ENCODE measurements at places on chromosomes 3 and 15. TPM values are rescaled to one million over a fixed set of nuclear protein-coding genes. Genes with fewer than 3 reads are reported as not detected.

TM4SF18 gene
- 12.5 TPM for total RNA-seq

GADL1 gene
- not detected for total RNA-seq

AP2M1 gene
- total RNA-seq = 117 TPM

AMOTL2 gene
- 42.3 TPM for total RNA-seq

All from NCI-H460 (cell line).